ENCODE measurements at places on chromosomes 12 and 14. TPM values are rescaled to one million over a fixed set of nuclear protein-coding genes. Genes with fewer than 3 reads are reported as not detected.

Gene TESPA1
- 0.92 TPM for total RNA-seq

Gene KRR1
- total RNA-seq = 78.9 TPM

Gene GALNT9
- total RNA-seq = 0.92 TPM

Gene ARHGAP9
- 2.5 TPM for total RNA-seq

Gene SPTLC2
- 37.3 TPM for total RNA-seq

Gene CPM
- 26.2 TPM for total RNA-seq

Gene COA8
- total RNA-seq = 33.8 TPM

Gene RPGRIP1
- total RNA-seq = 0.41 TPM

Gene ITGB7
- total RNA-seq = 1.2 TPM

GRCh38 chr14:104730487-104730886 is 6.5 kb downstream of the ADSS1 start:
- DNase-seq = no peak

- no peak for DNase-seq
Observed at GRCh38 chr12:43869184-43869583, 33.3 kb downstream of the TMEM117 start.

- DNase-seq = no peak
Observed at GRCh38 chr14:53608369-53608768, 348.3 kb downstream of the BMP4 start.

GRCh38 chr12:88958946-88959345 is 378.7 kb upstream of the KITLG start:
- DNase-seq = no peak

- DNase-seq = no peak
Observed at GRCh38 chr14:96423446-96424108, 31.6 kb downstream of the AK7 start.

GRCh38 chr12:66693901-66694513 is 15.1 kb upstream of the GRIP1 start:
- DNase-seq = peak; percentile 85

GRCh38 chr12:58321414-58321813 is 380.0 kb downstream of the ATP23 start:
- no peak for DNase-seq

GRCh38 chr12:111089616-111090015 is 169.2 kb upstream of the MYL2 start:
- DNase-seq = no peak

DNA sequence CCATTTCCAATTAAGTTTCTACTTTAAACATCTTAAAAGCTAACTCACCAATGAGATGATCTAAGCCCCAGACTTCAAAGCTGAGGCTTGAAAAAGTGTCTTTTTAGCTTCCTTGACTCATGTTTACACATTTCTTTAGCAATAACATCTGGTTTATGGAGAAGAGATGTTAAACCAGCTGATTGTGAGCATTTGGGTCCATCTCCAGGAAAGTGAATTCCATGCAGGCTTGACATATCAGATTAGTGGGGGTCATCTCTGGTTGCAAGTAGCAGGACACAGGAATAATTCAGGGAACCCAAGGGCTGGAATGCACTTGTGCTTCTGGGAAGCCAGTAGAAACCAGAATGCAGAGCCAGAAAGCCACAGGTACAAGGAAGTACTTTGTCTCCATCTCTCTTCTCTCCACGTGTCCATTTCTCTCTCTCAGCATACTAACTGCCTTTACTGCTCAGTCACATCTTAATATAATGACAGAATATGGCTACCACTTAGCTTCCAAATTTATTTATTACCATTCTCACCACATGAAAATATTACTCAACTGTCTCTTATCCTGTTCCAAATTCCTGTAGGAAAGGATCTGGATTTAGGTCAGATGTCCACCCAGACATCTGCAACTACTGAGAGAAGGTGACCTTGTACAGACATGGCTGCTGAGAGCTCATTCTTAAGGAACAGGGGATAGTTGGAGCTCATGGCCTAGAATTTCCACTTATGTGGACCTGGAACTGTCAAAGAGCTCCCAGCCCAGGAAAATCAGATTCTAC is 104.4 kb downstream of the SCN8A start:
- no peak for DNase-seq

GRCh38 chr12:9388379-9388778 is 180.2 kb upstream of the PZP start:
- no peak for DNase-seq

DNA sequence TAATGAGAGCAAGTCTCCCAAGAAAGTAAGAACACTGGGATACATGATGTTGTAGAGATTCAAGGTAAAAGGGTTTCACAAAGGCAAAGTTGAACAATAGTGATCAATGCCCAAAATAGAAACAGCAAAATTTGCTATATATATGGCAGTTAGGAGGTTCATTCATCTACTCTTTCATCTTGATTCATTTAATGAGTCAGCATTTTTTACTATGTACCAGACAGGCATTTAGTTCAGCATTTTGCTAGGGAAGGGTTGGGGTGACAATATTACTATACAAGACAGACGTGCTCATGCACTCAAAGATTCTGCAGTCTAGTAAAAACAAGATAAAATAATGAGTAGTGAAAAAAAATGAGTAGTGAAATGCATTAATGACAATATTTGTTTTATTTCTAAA is 264.9 kb upstream of the LMO3 start:
- DNase-seq = no peak

- peak; percentile 14 for DNase-seq
Observed at GRCh38 chr12:127588249-127588648, 678.7 kb upstream of the TMEM132C start.

DNA sequence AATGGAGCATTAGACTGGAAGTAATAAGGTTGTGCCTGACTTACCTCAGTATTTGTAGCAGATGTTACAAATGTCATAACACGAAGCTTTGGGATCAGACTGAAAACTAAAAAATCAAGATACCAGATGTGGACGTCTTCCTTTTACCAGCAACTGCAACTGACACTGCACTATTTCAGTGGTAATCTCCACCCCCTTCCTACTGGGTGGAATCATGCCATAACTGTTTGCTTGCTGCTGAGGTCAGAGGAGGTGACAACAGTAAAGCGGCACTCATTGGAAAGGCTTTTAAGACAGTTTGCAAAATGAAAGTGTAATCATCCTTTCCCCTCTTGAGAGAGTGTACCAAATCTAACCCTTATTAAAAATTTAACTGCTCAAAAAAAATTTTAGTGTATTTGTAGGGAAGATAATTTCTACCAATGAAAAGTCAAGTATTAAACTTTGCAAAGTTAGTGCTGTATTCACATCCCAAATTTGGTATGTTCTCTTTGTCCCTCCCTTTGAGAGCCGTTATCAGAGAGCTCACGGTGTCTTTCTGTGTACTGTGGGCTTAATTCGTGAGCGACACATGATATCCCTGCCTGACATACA is 420.7 kb downstream of the NPAS3 start:
- no peak for DNase-seq

GRCh38 chr12:99111600-99111999 is 466.5 kb downstream of the APAF1 start:
- no peak for DNase-seq

DNA sequence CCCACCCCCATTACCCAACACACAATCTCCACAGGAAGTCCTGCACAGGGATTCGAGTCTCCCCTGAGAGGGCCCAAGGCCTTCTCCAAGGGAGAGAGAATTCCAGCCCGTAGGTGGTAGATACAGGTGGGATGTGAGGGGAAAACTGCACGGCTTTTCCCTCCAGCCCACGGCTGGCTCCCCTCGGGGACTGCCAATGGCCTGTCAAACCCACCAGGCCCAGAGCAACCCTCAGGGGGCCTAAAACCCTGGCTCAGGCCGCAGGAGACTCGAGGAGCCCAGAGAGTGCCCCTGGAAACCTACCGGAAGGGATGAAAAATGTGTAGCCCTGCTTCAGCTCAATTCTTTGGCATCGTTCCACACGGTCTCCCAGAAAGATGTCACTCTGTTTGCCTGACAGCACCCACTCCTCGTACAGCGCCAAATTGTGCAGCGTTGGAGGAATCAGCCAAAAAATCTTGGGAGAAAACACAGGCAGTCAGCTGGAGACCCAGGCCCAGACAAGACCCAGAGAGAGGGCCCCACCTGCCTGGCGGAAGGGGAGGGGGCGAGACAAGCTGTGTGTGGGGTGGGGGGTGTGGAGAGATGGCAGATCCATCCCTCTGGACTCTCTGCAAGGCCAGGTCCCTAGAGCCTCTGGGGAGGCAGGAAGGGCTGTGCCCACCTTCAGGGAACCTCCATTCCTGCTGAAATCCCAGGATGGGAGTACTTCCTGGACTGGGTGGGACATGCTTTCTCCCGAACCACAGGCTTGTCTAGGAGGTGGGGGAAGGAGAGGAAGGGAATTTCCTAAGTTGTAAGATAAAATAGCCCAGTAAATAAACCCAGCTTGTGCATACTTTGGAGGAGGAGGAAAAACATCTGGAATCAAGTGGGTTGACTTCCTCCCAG is 48.1 kb downstream of the KDM2B start:
- DNase-seq = no peak

GRCh38 chr12:24820872-24821271 is 128.0 kb downstream of the BCAT1 start:
- DNase-seq = no peak
